HuH-7.5 (cell line): ENCODE measurements at places on chromosomes 12 and 14.
A peak's percentile ranks its signal among the peaks of the same experiment; 100 is the strongest.

DNA sequence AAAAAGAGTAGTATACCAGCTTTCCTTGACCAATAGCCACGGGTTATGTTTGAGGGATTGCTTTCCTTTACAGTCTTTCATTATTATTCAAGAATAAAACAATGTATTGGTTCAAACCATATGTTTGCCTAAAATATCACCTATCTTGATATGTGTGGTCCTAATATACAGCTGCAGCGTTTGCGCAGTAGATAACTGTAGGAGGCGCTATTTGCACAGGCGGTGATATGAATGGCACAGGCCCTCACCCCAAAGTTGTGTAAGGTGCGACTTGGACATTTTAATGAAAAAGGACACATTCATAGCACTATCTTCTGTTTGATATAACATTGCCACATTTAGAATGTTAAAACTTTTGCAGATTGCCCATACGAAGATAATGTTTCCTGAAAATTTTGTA lies 298.4 kb downstream of the TRHDE start:
- DNase-seq, result no peak

DNA sequence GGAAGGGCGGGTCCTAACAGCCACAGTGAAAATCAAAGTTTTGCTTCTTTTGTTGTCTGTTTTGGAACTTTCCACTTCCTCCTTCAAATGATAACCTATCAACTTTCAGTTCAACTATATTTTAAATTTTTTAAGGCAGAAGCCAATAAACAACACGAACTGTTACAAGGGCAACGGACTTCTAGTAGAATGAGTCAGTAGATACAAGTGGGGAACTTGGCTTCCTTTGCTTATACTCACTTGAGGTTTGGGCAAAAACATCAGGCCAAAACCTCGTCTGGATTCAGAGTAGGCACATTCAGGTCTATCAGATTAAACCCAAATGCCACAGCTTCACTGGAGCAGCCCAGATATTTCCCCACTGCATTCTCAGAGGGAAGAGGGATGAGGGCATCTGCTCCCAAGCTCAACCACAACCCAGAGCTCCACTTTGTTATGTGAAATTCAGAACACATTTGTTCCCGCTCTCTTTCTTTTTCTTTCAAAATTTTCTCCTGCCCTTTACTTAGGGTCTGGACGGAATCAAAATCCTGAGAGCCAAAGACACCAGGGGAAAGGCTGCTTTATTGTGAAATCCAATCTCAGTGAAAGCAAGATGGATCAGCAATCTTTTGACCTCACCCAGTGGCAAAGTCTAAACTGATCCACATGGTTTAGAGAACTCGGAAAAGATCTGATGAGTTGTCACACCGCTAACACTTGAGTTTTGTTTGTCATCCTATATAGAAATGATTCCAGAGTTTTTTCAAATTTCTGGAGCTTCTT lies 152.5 kb upstream of the BTG1 start:
- no peak for DNase-seq

GRCh38 chr14:31205681-31206535 lies 1.7 kb downstream of the HECTD1 start:
- peak; percentile 83 for DNase-seq

DNA sequence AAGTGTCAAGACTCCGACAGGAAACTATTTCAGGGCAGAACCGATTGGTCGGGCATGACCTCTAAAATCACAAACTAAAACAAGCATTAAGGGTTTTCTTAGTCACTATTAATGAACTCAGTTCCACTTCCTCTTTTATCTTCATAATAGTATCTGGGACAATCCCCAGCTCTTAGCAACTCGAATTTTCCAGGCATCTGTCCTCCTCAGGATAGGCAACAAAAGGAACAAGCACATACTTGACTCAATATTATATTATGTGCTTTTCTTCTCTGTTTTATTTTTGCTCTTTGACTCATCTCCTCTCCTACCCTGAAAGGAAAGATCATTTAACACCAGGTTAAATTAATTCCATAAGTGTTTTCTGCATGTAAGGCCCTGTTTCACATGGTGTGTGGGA lies 638.3 kb upstream of the TBX3 start:
- no peak for DNase-seq

DNA sequence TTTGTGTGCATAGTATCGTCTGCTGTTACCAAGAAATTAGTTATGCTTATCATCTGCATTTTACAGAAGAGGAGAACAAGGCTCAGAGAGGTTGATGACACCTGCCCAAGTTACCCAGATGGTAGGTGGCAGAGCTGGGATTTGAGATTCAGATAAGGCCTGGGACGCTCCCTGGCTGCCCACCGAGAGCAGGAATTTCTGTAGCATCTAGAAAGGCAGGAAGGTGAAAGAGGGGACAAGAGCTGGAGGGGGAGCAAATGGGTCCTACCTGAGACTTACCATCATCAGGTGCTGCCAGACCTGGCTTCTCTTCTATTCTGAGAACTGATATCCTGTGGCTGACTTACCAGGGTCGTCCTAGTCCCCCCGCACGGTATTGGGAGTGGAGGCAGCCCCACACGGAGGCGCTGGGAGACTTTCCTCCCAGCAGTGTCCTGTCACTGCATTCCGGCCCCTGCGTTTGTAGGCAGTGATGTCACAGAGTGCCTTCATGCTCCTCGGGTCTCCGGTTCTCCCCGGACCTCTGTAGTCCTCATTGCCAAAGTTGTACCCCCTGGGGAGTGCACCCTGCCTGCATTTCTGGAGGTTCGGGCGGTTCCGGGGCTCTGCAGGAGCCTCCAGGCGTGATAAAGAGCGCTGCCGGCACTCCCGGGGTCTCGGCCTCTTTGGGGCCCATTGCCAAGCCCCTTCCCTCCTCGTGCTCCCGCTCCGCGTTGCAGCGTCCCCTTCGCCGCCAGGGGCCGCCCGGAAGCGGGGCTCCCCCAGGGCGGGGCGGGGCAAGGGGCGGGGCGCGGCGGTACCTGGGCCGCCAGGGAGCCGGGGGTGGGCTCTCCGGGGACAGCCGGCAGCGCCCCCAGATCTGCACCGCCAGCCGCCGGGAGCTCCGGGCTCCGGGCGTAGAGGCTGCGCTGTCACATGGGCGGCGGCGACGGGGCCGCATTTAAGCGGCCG lies at the start of gene CABP1:
TSS of gene CABP1 (plus strand) at position 856 of the 951 bp plus-strand sequence. CDS start at position 916, 60 bp downstream.
- DNase-seq, result peak; percentile 59
